ENCODE measurements at places on chromosomes 12 and 14.

GRCh38 chr14:31292937-31293616, 85.5 kb upstream of the HECTD1 start:
- no peak for DNase-seq

GRCh38 chr12:26122061-26122680, 2.7 kb downstream of the BHLHE41 start:
- no peak for DNase-seq

GRCh38 chr14:34733245-34733644, 18.9 kb upstream of the CFL2 start:
- DNase-seq: no peak

GRCh38 chr14:89624500-89625156, 207.6 kb upstream of the FOXN3 start:
- no peak for DNase-seq

DNA sequence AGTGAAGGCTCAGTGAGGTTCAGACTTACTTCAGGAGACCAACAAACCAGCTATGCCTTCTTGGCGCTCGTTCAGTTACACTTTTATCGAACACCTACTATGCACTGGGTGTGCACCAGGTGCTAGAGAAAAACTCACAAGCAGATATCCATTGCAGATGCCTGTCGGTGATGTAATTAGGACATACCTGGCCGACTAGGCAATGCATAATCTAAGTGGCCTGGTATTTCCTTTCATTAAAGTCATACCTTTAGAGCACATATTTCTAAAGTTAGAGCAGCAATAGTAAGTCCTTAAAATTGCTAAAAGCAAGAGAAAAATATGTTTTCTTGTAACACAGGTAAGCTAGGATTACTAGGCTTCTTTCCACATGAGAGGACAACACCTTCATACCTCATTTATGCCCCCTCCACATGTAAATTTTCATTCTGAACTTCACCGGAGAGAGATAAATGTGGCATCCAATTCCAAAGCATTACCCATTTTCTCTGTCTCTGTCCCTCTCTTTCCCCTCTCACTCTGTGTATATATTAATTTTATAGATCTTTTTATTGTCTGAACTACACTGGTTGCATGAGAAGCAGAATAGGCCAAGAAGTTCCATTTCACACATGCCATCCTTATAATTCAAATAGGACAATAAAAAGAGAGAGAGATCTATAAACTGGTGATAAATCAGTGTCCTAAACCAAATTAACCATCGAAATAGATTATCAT, 242.2 kb downstream of the SPTSSA start:
- no peak for DNase-seq

Data from activated CD8-positive, alpha-beta memory T cell treated with anti-CD3 and anti-CD28 coated beads for 1 hour (primary cell).